ENCODE measurements at places on chromosomes 2 and 18.

DNA sequence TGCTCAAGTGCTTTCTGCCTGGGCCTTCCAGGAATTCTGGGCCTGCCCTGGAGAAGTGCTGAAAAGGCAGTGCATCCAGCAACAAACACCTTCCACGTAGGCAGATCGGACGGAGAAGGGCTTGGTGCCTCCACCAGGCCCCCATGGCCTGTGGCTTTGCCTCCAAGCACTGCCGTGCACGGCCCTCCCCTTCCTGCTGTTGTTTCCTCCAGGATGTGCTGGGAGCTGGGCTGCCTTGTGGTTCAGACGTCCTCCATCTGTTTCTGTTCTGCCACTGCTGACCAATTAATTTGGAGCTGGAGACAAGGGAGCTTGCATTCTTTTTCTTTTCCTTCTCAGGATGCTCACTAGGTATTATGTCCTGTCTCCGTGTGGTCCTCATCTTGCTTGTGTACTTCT is 197.0 kb downstream of the HRH4 start:
- DNase-seq = no peak

DNA sequence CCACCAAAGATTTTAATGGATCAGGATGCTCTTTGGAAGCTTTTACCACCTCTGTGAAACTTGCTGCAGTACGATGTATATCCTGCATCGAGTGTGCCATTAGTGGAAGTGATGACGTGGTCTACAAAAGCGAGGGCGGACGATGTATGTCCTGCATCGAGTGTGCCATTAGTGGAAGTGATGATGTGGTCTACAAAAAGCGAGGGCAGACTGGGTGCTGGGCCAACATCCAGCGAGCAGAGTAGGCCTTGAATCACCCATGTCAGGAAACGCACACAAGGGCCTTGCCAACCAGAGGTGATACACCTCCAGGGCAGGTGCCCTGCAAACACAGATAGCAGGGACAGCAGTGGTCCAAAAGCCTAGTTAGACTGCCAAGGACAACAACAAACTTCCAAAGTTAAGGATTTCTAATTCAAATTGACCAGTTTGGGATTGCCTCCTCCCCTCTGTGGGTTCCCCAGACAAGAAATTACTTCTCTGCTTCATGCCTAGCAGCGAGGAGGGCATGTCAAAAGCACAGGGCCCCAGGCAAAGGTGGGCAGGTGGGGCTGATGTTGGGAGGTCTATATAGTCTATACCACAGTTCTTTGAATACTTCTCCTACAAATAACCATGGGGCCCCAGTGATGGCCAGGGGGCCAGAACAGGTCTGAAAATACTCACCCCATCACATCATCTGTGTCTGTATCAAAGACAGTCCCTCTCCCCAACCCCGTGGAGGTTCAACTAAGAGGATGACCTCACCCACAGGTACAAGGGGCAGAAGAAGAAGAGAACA is 70.2 kb downstream of the ADD2 start:
- no peak for DNase-seq

GRCh38 chr18:79571211-79572092 is 108.2 kb upstream of the CTDP1 start:
- DNase-seq = no peak

DNA sequence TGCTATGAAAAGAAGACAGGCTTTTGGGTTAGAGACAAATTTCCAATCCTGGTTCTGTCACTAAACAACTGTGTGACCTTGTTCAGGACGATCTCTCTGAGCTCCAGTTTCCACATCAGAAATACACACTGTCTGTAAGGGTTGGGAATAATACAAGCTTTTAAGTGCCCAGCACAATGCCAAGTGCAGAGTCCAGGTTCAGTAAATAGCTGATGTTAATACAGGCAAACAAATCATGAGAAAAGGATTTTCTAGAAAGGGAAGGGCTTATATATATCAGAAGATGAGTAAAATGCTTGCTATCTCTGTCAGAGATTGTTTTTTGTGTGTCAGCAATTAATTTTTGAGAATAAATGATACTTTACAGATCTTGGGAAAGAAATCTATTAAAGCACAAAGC is 388.3 kb downstream of the NBAS start:
- no peak for DNase-seq

DNA sequence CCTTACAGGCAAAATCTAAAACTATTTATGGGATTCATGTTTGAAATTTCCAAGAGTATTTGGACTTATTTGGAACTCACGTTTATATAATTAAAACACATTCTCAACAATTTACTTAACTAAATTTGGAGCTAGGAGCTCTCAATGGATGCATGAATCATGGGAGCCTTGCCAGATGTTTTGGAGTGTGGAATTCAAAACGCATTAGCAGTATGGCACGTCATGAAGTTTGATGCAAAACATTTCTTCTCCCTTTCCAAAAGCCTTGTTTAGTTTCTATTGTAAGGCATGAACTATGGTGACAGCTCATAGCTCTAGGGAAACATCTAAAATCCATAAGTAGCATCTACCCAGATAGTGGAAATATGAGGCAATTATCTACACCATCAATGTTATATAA is 701.6 kb downstream of the SATB2 start:
- no peak for DNase-seq
